ENCODE measurements at places on chromosomes 16 and 17. TPM values are rescaled to one million over a fixed set of nuclear protein-coding genes. Genes with fewer than 3 reads are reported as not detected.

Gene CMIP
- 30.0 TPM for total RNA-seq

Gene AGRP
- total RNA-seq: not detected

GRCh38 chr17:45016823-45017222 is 34.6 kb downstream of the DCAKD start:
- DNase-seq: no peak

Gene MYCBPAP
- 0.21 TPM for total RNA-seq

Gene DYNLRB2
- not detected for total RNA-seq

Gene VMO1
- total RNA-seq: 13.1 TPM

DNA sequence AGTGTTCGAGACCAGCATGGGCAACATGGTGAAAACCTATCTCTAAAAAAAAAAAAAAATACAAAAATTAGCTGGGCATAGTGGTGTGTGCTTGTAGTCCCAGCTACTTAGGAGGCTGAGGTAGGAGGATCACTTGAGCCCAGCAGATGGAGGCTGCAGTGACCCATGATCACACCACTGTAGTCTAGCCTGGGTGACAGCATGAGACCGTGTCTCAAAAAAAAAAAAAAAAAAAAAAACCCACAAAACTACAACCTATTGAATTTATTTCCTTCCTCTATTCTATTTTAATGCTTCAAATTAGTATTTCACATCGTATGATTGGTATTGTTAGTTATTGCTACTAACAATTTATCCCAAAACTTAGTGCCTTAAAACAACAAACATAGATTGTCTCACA is 9.4 kb upstream of the NUFIP2 start:
- no peak for DNase-seq

- DNase-seq: no peak
Measured at GRCh38 chr16:68512183-68512582, 26.9 kb upstream of the ZFP90 start.

GRCh38 chr16:58425756-58426494 is 33.7 kb downstream of the GINS3 start:
- DNase-seq: no peak

GRCh38 chr16:66354034-66354909 is 12.2 kb upstream of the CDH5 start:
- no peak for DNase-seq

DNA sequence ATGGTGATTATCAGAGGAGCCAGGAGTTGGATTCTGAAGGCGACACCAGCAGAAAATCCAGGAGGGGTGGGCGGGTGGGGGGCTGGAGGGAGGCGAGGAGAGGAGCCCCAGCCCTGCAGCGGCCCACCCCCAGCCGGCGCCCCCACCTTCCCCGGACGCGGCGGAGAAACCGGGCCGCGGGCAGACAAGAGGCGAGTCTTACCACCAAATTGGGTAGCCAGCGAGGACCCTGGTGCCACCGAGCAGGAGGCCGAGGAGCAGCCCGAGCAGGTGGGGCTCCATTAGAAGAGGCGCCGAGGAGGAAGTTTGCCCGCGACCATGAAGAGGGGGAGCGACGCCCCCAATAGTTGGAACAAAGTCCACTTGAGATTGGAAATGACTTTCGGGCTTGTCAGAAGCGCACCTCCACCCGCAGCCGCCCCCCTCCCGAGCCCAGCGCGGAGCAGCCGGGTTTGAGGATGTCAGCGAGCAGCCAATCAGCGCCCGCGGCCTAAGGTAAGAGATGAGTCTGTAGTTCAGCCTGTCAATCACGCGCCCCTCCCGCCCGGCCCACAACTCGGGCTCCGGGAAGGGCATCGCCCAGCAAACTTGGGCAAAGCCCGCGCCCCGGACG is at the start of gene WNT3:
WNT3 (minus strand) TSS at position 377 of the 613 bp plus-strand sequence; CDS start at position 282, 95 bp downstream.
- no peak for DNase-seq

- no peak for DNase-seq
Measured at GRCh38 chr17:41860254-41860931, 4.8 kb downstream of the KLHL11 start.

- DNase-seq: no peak
Measured at GRCh38 chr17:20989991-20990855, 52.6 kb downstream of the USP22 start.

Gene NPIPB6
- not detected for total RNA-seq

Gene BRICD5
- total RNA-seq: 1.9 TPM

Gene PLSCR3
- 9.4 TPM for total RNA-seq

Gene CCDC102A
- 17.5 TPM for total RNA-seq

- DNase-seq: peak; percentile 95
Measured at GRCh38 chr17:29591737-29592608, 959 bp upstream of the ANKRD13B start.

DNA sequence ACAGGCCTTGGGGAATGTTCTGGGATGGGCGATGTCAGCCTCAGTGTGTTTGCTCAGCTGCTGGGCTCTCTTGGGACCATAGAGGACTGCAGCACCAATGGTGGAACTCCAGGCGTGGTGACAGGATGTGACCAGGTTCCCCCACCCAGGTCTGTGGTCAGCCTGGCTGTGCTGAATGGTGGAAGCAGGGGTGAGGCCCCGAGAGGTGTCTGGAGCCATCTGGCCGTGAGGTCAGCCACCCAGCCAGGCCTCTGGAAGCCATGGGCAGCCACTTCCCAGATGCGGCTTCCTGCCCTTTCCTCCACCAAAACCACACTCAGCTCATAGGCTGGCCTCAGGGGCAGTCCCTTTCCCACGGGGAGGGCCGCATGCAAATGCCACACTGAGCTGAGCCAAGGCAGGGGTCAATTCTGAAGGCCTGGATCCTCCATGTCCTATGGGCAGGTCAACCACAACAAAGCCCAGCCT is 7.8 kb upstream of the MAPK7 start:
- DNase-seq: no peak

Gene TMEM235
- not detected for total RNA-seq

DNA sequence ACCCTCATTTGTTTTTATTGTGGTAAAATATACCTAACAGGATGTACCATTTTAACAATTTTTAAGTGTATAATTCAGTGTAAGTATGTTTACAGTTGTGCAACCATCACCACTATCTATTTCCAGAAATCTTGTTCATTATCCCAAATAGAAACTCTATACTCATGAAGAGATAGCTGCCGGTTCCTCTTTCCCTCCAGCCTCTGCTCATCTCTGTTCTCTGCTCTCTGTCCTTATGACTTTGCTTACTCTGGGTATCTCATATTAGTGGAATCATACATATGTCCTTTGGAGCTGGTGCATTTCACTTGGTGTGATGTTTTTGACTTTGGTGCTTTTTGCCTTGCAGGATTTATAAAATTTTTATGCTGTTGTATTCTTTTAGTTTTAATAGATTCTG is 19.4 kb downstream of the CYLD start:
- DNase-seq: no peak

GRCh38 chr16:3101841-3102470 is 2.9 kb upstream of the ZSCAN10 start:
- no peak for DNase-seq

GRCh38 chr17:17840751-17841591 is 4.2 kb upstream of the SREBF1 start:
- DNase-seq: peak; percentile 46

Gene TBC1D3I
- 0.41 TPM for total RNA-seq

DNA sequence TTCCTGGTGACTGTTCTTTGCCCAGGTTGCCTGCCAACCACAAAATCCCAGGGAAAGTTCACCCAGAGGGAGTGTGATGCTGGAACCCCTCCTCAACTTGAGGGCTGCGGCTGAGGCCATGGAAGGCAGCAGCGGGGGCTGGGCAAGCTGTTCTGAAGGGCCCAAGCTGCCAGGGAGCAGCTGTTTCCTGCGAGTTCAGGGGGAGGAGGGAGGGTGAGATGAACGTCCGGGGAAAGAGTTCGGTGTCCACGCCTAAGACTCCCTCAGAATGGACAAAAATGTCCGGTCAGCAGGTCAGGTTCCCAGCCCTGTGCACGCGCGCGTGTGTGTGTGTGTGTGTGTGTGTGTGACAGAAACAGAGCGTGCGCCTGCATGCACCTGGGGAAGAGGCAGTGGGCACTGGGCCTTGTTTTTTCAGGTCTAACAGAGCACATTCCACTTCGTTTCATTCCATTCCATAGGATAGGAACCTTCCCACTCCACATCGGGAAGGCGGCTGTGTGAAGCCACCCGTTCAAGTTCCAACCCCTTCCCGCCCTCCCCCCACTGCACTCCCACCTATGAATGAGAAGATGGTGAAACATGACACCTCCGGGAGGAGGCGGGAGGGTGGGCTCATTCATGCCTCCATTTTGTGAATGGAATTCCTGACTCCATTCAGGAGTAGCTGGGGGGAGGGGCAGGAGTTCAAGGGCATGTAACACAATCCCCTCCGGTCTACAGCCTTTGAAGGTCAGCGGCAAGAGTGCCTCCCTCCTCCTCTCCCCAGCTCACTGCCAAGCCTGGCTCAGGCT is 15.7 kb downstream of the ETV4 start:
- peak; percentile 97 for DNase-seq
